NCI-H524 treated with DMSO at 0.1 percent for 48 hours (cell line): ENCODE measurements at places on chromosomes 11 and 22.

DNA sequence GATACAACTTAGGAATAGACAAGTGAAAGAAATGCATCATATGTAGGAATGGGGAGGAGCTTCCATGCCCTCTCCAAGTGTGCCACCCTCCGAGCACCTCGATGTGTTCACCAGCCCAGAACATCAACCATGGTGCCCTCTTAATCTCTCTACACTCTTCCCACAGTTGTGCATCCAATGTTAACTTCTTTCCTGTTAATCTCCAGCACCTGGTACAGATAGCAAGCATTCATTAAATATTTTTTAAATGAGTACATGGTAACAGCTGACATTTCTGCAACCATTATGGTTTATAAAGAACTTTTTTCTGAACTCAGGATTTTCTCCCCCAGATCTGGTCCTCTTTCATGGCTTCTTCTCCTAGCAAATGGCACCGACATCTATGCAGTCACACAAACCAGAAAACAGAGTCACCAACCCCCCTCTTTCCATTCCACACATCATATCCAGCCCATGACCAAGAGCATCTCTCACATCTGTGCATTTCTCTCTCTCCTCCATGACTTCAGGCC is 118.1 kb upstream of the CLPB start:
- no peak for DNase-seq

DNA sequence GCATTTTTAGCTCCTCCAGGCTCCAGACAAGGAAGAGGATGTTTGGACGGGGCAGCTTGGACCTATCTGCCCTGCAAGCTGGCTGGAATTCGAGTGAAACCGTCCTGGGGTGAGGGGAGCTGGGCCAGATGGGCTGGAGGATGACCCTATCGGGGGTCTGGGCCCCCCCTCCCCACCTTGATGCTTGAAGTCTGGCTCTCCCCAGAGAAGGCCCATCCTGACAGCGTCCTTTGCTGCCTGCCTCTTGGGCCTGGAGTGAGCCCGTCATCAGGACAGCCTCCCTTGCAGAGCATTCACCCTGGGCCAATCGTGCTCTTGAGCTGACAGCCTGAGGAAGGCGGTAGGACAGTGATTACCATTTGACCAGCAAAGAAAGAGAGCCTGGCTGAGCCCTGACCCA is 5.3 kb upstream of the PDGFB start:
- no peak for DNase-seq

GRCh38 chr11:128614026-128614425 is 26.7 kb upstream of the ETS1 start:
- no peak for DNase-seq

GRCh38 chr22:23242473-23243001 is 62.2 kb downstream of the BCR start:
- DNase-seq, result no peak

DNA sequence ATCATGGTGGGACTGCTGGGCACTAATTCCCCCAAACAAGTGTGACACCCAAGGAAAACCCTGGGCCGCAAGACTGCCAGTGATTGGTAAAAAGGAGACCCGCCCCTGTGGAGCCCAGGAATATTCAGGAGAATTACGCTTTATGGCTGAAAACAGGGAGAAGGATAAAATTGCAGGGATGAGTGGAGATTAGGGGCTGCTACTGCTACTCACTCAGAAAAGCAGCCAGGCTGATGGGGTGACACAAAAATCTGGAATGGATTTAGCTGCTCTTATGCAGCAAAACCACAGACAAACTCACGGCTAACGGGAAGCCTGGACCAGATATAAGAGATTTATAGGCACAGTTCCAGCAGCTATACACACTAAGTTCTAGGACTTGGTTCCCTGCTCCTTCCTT is 4.4 kb upstream of the FBXO3 start:
- DNase-seq, result peak; percentile 92

DNA sequence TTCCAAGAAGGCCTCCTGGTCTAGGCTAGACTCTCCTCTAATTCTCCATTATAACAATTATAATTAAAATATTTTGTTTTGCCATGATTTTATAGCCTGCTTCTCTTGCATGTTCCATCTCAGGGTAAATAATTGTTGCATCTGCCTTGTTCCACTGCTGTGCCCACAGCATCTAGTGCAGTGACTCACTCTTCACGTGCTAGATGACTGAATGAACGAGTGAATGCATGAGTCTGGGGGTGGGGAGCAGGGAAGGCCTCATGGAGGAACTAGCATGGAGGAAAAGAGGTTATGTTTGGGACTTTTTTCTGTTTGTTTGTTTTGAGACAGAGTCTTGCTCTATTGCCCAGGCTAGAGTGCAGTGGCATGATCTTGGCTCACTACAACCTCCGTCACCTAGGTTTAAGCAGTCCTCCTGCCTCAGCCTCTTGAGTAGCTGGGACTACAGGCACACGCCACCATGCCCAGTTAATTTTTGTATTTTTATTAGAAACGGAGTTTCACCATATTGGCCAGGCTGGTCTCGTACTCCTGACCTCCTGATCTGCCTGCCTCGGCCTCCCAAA is 5.2 kb upstream of the OAF start:
- DNase-seq, result no peak

DNA sequence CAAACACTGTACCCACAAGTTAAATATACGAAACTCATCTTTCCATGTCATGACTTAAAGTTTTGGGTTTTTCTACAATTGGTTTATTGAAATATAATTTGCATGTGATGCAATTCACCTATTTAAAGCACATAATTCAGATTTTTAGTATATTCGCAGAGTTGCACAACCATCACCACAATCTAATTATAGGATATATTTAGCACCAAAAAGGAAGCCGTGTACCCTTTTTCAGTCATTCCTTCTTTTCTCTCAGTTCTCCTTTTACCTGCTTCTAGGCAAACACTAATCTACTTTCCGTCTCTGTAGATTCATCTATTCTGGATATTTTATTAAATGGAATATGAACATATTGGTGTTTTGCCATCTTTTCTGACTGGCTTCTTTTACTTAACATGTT is 1458.1 kb upstream of the TENM4 start:
- DNase-seq, result no peak

- no peak for DNase-seq
Observed at GRCh38 chr22:48494256-48494967, 1333.3 kb downstream of the BRD1 start.
